ENCODE measurements at places on chromosomes 1 and 21.
A peak's percentile ranks its signal among the peaks of the same experiment; 100 is the strongest.

- no peak for DNase-seq
These were observed 3.2 kb upstream of the B3GALT2 start for GRCh38 chr1:193189442-193190095.

DNA sequence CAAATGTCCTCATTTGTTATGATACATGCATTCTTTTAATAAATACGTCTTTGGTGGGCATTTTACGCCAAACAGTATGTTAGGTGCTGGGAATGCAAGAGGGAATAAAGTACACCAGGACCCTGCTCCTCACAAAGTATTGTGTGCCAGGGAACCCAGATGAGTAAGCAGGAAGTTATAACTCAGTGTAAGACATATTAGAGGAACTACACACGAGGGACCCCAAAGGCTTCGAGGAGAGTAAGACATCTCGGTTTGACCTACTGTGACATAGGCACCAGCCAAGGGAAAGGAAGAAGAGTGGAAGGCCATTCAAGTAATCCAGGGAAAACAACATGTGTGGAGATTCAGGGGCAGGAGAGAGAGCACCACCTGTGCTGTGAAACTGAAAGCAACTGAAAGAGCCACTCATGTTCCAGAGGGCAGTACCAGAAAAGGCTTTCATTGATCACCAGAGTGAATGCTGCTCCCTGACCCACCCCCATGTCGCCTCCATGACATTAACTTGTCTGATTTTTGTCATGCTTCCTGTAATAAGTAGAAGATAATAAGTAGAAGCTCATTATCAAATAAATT is 542.5 kb upstream of the PKN2 start:
- no peak for DNase-seq

DNA sequence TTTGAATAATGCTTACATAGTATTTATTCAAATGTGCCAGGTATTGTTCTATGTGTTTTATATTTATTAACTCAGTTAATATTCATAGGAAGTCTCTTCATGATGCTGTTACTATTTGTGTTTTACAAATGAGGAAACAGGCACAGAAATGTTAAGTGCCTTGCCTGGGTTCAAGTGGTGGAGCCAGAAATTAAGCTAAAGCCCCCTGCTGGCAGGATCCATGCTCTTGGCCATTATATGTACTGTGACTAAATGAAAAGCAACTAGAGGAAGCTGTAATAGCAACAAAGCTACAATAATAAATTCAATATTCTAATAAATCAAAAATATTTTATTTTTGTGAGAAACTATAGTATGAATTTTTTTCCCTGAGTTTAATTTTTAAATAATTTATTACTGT is 30.0 kb downstream of the IARS2 start:
- no peak for DNase-seq

GRCh38 chr1:111943846-111944749 is 45.4 kb downstream of the KCND3 start:
- no peak for DNase-seq

DNA sequence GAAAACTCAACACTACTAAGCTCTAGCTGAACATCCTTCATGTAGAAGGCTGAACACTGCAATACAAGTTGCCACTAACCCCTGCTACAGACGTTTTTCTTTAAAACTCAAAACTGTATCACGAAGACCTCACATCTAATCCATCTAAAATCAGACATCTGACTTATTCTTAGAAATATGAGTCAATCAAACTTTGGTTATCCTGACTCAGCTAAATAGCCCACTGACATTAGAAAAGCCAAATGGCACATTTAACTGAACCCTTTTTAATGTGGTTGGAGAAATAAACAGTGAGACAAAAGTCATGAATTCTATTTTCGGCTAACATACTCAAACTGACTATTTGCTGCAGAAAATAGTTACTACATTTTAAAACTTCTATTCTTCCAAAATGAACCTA is 35.6 kb downstream of the WLS start:
- DNase-seq = no peak

DNA sequence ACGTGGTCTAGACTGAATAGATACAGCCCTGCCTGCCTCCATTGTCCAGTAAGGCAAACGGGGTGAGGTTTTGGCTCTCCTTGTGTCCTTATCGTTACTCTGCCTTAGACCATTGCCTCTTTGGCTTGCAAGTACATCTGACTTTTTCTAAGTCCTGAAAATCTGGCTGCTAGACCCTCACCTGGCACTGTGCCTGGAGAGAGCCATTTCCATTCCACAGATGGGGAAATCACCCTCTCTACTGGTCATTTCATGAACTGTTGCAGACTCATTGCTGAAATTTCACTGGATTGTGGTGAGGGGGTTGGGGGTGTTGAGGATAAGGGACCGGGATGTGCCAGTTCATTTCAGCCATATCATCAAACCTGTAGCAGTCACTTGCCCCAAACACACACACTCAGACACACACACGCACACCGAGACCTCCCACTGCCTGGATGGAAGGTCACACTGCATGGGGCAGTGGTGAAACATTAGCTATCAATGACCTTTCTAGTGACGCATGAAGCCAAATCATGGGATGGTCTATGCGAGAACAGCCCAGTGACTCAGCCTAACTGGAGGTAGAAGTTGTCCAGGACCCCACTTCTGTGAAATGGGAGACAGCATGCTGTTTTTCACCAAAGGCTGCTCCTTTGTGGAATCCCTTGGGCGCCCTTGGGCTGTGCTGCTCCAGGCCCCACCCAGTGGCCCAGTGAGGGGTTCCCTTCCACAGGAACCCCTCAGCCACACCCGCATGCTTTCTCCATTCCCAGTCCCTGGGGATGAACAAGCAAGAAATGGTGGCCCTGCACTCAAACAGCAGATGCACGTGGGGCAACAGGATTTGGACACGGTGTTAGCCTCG is 34.9 kb upstream of the VASH2 start:
- DNase-seq = peak; percentile 10

GRCh38 chr1:19861034-19861433 is 21.2 kb upstream of the OTUD3 start:
- DNase-seq = peak; percentile 29
